ENCODE measurements at places on chromosomes 2 and 18.

DNA sequence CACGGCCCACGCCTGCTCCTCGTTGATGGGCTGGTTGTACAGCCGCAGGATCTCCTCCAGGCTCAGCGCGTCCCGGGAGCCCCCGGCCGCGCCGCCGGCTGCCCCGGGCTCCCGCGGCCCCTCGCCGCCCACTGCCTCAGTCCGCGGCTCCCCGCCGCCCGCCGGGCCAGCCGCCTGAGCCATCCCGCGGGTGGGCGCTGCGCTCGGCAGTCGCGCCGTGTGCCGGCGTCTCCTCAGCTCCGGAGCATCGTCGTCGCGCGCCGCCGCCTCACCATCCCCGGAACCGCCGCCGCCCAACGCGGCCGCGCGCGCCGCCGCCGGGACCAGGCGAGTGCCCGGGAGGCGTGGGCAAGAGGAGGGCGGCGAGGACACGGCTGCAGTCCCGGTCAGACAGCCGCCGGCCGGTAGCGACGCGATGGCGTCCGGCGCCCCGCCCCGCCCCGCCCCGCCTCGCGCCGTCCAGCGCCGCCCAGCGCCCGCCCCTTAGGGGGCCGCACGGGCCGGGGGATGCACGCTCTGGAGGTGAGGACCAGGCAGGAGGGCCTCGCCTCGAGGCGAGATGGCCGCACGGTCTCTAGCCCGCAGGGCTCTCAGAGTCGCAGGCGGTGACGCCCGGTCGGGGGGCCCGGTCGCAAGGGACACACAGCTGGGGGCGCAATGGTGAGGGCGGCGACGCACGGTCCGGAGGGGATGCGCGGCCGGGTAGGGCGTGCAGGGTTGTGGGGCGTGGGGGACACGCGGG, at the start of gene SPIRE1:
Gene SPIRE1, minus strand, starts transcription at position 424 of the 742 bp plus-strand sequence. Its CDS starts 241 bp downstream, at position 183.
- no peaks in the 10 kb centered on the region for H3K36me3 ChIP-seq
- peaks cover 1% of the 10 kb centered on the region for H3K4me1 ChIP-seq
- H3K4me3 ChIP-seq = peak within 1 kb of the TSS; percentile 77
- DNase-seq = peak; percentile 67
- H3K27me3 ChIP-seq = no peaks in the 10 kb centered on the region

DNA sequence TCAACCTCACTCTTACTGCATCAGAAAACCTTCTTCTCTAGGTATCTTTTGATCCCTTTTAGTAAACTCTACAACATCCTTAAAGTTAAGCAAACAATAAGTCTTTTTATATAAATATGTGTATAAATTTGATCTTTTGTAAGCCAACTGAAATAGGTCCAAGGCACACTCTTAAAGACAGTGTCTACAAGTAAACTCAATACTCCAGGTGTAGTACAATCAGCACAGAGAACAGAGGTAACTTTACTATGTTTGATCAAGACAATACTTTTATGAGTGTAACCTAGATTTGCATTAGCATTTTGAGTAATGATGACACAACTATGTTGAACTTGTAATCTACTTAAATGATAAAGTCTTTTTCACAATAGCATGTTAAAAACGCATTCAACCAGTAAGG, 593.1 kb upstream of the CHAC2 start:
- H3K27ac ChIP-seq = no peak overlapping the region
- H3K27me3 ChIP-seq = no peaks in the 10 kb centered on the region
- H3K4me3 ChIP-seq = no peak overlapping the region
- H3K36me3 ChIP-seq = no peaks in the 10 kb centered on the region
- no peaks in the 10 kb centered on the region for H3K4me1 ChIP-seq

- H3K4me1 ChIP-seq = no peaks in the 10 kb centered on the region
- H3K27me3 ChIP-seq = no peaks in the 10 kb centered on the region
- no peaks in the 10 kb centered on the region for H3K36me3 ChIP-seq
- DNase-seq = no peak
Observed at GRCh38 chr2:38466876-38467767, 90.0 kb upstream of the ATL2 start.

- no peak overlapping the region for H3K27ac ChIP-seq
- no peak overlapping the region for H3K4me3 ChIP-seq
- no peaks in the 10 kb centered on the region for H3K36me3 ChIP-seq
- H3K27me3 ChIP-seq = no peaks in the 10 kb centered on the region
Observed at GRCh38 chr2:159065313-159065712, 96.9 kb downstream of the TANC1 start.

DNA sequence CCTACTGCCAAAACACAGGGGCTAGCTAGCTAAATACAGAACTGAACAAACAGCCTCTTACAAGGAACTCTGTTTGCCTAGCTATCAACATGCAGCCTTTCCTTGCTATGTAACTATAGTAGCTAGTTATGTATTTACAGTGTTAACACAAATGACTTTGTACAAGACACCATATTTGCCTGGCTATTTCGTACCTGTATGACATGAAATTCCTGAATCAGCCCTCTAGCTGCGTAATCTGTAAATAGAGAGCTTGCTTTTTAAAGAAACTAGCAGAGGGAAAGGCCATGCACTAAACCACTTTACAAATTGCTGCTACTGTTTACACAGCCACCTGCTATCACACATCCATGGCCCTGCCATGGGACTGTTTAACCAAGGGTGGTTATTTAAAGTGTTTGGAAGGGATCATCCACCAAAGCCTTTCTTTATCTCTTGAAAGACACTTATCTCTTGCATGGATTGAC, 248.7 kb downstream of the TFCP2L1 start:
- H3K4me3 ChIP-seq = no peak overlapping the region
- no peak for DNase-seq
- H3K4me1 ChIP-seq = no peaks in the 10 kb centered on the region
- no peak overlapping the region for H3K27ac ChIP-seq

- H3K4me3 ChIP-seq = no peak overlapping the region
- no peaks in the 10 kb centered on the region for H3K4me1 ChIP-seq
- DNase-seq = no peak
- no peak overlapping the region for H3K27ac ChIP-seq
- no peaks in the 10 kb centered on the region for H3K36me3 ChIP-seq
Observed at GRCh38 chr18:79356435-79356834, 39.3 kb upstream of the NFATC1 start.

GRCh38 chr2:217706513-217706912, 296.3 kb downstream of the TNS1 start:
- H3K36me3 ChIP-seq = no peaks in the 10 kb centered on the region
- peak overlapping the region; percentile 49 for H3K27ac ChIP-seq
- DNase-seq = no peak
- H3K4me3 ChIP-seq = no peak overlapping the region

DNA sequence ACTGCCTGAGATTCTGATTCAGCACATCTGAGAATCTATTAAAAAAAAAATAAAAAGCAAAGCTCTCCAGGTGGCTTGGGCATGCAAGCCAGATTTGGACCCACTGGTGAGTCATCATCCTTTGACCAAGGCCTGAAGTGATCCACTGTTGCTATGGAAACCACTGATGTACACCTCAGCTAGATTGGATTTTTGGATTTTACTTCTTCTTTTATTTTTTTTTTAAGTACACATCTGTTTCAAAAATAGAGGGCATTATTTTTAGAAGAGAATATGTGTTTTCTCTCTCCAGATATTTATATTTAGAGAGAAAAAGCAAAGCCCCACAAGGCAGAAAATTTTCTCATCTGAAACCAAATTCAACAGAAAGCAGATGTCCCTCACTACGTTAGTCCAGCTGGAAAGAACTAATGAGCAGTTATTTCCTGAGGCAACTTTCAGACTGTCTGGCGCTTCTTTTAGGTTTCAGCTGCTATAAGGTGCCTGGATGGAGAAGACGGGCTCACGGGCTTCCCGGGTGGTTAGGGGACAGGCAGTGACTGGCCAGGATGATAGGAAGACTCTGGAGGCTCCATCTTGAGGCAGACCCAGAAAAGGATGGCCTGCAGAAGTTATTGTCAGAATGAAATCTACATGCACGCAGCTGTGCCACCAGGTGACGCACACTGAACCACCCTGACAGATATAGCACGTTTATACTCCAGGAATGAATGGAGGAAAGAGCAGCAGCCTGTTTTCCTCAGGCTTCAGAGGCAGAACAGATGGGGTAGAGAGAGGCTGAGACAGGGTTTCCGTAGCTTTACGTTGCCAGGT, 50.5 kb downstream of the MRPL35 start:
- H3K4me3 ChIP-seq = no peak overlapping the region
- DNase-seq = no peak
- H3K36me3 ChIP-seq = no peaks in the 10 kb centered on the region
- peak overlapping the region; percentile 39 for H3K27ac ChIP-seq
- H3K27me3 ChIP-seq = no peaks in the 10 kb centered on the region
- peaks cover 18% of the 10 kb centered on the region for H3K4me1 ChIP-seq

DNA sequence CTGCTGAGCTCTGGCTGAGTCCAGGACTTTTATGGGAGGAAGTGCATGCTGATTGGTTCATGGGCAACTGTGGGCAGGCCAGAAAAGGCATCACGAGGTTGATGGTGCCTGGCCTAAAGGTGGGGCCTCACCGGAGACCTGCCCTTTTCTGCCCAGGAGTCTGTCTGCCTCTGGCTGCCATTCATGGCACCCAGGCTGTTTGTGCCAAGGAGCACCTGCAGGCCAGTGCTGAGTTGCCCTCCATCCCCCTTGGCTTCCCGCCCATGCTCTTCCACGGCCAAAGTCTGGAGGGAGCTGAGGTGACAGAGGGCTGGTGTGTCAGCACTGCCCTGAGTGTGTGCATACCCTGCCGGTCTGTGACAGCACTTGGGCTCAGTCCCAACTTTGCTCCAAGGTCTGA, 123.2 kb downstream of the PTH2R start:
- H3K27me3 ChIP-seq = no peaks in the 10 kb centered on the region
- H3K4me1 ChIP-seq = no peaks in the 10 kb centered on the region
- no peak overlapping the region for H3K27ac ChIP-seq
- no peak for DNase-seq
- H3K36me3 ChIP-seq = no peaks in the 10 kb centered on the region

DNA sequence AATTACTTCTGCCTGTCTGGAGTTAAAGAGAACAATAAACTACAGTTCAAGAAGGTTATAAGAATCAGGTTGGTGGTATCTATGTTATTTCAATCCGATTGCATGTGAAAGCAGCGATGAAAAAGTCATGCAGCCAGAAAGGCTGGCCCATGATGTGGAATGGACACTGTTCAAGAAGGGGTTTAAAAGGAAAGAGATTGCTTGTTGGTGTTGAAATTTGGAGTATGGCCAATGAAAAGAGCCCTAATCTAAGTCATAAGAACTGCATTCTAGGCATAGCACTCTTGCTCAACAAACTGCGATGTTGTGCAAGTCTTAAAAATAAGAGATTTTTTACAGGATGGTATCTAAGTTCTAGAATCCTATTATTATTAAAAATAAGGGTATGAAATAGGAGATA, 61.3 kb downstream of the EFEMP1 start:
- H3K36me3 ChIP-seq = no peaks in the 10 kb centered on the region
- no peaks in the 10 kb centered on the region for H3K27me3 ChIP-seq
- H3K4me1 ChIP-seq = no peaks in the 10 kb centered on the region
- peak overlapping the region; percentile 44 for H3K27ac ChIP-seq
- H3K4me3 ChIP-seq = no peak overlapping the region
- DNase-seq = no peak

GRCh38 chr2:129067953-129068352, 749.3 kb upstream of the HS6ST1 start:
- no peaks in the 10 kb centered on the region for H3K4me1 ChIP-seq
- no peak overlapping the region for H3K4me3 ChIP-seq
- no peaks in the 10 kb centered on the region for H3K27me3 ChIP-seq
- no peak for DNase-seq
